ENCODE measurements at places on chromosomes 6 and 20.

DNA sequence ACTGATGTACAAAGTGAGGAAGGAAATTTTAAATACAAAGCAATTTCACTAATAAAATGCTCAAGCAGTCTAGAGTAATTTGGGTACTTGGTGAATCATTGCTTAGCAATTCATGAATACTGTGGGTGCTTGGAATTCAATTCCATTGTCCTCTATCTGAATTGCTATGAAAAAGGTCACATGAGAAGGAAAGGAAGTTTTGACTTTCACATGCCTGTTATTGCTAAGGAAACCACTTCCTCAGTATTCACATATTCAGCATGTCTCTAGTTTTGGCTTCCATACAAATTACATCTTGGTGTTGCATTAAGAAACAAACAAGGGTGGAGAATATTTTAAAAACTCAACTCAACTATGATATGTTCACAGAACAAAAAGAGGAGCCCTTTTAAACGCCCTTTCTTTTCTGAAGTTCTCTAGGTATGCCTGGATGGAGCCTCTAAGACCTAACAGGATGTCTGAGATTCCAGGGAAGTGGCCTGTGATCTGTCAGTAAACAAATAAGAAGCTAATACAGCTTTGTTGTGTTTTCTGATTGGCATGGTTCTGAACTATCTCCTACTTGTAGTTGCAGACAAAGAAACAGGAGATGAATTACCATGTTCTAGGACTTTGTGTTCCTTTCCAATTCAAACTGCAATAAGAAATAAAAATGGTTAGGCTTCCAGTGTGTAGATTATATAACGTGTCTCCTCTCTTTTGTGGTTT, 190.4 kb downstream of the OGFRL1 start:
- peak; percentile 57 for DNase-seq

- DNase-seq: peak; percentile 42
Observed at GRCh38 chr20:45456632-45457031, 12.9 kb upstream of the WFDC2 start.

GRCh38 chr20:19932170-19932667, 84.9 kb upstream of the NAA20 start:
- no peak for DNase-seq

- DNase-seq: peak; percentile 86
Observed at GRCh38 chr6:53734473-53735299, 60.1 kb upstream of the LRRC1 start.

DNA sequence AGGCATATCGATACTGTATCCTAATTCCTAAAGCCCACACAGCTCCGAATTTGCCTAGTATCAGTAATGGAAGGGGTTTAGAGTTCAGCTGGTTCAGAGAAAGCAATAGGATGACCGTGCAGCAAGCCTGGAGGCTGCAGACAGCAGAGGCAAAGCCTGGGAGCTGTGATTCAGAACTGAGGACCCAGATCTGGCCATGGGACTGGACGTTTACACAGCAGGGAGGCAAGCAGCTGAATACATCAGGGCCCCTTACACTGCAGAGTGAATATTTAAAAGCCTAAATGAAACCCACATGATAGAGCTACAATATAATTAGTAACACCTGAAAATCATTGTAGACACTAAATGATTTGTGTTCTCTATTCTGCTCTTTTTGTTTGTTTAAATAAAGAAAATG, 38.0 kb downstream of the ELOVL2 start:
- DNase-seq: no peak

- no peak for DNase-seq
Observed at GRCh38 chr6:84062519-84063154, 29.1 kb downstream of the MRAP2 start.

DNA sequence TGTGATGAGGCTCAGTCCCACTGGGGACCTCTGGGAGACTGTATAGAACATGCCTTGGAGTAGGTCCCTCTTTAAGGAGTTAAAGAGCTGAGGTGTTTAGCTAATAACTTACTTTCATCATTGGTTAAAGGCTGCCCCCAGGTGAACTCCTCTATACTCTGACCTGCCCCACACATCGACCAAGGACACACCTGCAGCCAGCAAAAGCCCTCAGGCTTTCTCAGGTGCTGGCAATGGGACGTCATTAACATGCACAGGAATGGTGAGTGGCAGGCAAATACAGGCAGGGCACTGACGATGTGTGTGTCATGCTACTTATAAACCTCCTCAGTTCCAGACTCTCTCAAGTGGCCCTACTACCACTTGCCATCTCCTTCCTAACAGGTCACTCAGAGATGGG, 366.4 kb downstream of the KIF16B start:
- DNase-seq: no peak

- DNase-seq: no peak
Observed at GRCh38 chr6:45576648-45577624, 199.2 kb upstream of the SUPT3H start.

- no peak for DNase-seq
Observed at GRCh38 chr6:89357390-89357789, 4.9 kb upstream of the UBE2J1 start.

GRCh38 chr6:34324738-34325444, 67.6 kb downstream of the NUDT3 start:
- no peak for DNase-seq

DNA sequence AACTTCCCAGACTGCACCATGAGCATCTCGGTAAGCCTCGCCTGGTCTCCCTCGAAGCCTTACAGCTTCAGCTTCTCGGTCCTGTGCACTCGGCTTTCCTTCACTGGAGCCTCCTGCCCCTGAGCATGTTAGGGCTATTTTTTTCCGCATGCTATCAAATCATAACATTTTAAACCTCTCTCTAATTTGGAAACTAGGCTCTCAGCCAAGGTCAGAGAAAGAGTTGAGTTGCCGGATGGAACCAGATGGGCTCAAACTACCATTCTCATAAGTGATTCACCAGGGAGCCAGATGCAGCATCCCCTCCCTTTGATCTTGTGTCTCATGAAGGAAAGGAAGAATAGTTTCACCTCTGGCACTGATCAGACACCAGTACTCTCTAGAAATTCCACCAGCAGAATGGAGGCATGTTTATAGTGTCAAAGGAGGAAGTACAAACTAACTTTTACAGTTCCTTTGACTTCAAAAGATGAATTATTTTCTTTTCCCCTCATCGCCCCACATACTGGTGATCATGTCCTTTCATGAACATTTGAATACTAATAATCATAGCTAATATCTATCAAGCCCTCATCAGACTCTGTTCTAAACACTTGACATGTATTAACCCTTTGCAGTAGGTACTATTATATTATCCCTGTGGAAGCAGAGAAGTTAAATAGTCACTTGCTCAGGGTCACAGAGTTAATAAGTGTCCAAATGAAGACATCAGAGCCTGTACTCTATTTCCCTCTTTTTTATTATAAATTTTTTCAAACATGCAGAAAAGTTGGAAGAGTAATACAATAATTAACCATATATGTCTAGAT, 46.7 kb downstream of the MAP1LC3A start:
- DNase-seq: no peak

DNA sequence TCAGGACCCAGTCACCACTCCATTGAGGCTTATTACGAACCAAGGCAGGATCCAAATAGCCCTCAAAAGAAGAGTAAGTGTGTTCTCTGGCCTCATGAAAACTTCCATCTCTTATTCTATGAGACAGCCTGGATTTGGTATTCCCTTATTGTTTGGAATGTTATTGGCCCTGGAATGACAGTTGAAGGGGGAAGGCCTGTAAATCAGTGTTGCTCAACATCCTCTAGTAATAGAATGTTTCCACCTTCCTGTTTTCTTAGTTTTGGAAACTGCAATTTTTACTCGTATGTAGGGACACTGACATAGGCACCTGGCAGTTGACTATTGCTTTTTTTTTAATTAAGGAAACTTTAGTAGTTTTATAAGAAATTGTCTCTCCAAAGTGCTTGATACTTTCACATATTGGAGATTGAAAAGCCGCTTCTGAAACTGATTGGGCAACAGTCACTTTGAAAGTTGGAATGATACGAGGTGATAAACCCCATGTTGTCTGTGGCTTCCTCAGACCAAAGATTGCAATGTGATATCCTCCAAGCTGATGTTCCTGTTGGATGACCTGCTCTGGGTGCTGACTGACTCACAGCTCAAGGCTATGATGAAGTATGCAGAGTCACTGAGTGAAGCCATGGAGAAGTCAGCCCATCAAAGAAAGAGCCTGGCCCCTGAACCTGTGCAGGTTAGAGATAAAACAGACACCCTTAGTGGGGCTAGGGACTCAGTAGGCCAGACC, 43.1 kb downstream of the BLTP3A start:
- DNase-seq: no peak

DNA sequence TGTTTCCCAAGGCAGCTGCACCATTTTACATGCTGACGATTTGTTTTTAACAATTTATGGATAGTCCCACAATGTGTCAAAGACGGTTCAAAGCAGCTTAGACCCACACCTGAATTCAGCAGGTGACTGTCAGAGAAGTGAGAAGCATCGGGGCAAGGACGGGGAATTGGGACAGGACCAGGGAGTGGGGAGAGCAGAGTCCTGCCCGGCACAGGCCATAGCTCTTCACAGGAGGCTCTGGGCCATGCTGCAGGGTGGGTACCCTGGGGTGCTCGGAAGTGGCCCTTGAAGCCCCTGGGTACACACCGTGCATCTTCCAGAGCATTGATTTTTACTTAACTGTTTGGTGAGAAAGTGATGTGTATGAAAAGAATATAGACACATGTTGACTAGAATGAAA, 33.2 kb upstream of the PHACTR3 start:
- DNase-seq: peak; percentile 6

All from urothelium cell line (cell line).